Stromal cell of bone marrow (primary cell): ENCODE measurements at places on chromosomes 5 and 9.

- DNase-seq: no peak
Measured at GRCh38 chr9:19310246-19310645, 69.8 kb downstream of the RPS6 start.

DNA sequence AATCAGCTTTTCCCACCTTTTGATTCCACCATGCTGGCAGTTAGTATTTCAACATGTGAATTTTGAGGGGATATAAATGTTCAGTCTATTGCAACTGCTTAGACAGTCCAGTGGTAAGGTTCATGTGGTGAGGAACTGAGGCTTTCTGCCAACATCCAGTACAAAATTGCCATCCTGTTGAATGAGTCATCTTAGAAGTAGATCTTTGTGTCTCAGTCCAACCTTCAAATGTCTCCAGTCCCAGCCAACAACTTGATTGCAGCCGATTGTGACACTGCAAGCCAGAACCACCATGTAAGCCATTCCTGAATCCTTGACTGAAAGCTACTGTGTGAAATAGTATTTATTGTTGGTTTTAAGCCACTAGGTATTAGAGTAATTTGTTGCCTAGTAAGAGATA is 331.5 kb upstream of the GRIN3A start:
- DNase-seq: peak; percentile 53

GRCh38 chr9:109179801-109180523 is 12.9 kb upstream of the FRRS1L start:
- no peak for DNase-seq

GRCh38 chr5:22598796-22599195 is 254.3 kb downstream of the CDH12 start:
- no peak for DNase-seq

DNA sequence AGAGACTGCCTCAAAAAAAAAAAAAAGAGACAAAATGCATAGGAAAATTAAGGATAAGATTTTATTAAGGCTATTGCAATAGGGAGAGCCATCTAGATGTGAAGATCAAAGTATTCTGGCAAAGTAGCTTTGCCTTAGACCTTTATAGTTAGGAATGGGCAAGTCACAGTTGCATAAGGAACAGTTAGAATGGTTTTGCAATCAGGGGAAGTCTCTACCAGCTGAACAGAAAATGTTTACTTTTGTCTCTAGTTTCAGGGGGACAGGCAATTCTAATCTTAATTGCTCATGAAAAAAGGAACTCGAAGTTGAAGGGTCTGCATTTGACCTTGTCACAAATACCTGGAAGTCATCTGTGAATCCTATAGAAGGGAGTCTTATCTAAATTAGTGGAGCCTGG is 13.1 kb upstream of the ATP6V1G1 start:
- DNase-seq: no peak

DNA sequence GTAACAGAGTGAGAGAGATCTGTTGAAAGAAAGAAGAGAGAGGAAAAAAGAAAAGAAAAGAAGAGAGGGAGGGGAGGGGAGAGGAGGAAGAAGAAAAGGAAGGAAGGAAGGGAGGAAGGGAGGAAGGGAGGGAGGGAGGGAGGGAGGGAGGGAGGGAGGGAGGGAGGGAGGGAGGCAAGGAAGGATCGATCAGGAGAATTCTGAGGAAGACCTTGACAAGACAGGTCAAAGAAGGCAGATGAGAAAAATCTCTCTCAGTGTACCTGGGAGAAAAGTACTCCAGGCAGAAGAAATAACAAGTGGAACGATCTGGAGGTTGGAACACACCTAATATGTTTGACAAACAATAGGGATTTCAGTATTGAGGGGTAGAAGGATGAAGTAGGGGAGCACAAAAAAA is 64.6 kb upstream of the SUSD1 start:
- DNase-seq: no peak

- no peak for DNase-seq
Measured at GRCh38 chr9:137136881-137137607, 1.9 kb upstream of the GRIN1 start.

GRCh38 chr5:59466271-59466670 is 427.3 kb downstream of the PDE4D start:
- no peak for DNase-seq

GRCh38 chr5:59319250-59319649 is 574.3 kb downstream of the PDE4D start:
- no peak for DNase-seq

DNA sequence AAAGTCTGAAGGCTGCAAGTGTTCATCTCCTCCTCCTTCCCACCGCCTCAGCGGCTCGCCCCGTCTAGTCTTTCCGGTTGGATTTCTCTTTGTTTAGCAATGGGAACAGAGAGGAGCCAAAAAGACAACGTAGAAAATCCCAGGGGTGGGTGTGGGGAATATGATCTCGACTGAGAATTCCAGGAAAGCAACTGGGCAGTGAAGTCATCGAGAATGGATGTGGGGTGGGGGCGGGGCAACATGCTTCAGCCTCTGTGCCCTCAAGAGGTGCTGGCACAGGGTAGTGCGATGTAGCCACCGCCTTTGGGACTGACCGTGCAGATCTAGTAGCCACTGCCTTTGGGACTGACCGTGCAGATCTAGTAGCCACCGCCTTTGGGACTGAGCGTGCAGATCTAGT is 12.9 kb downstream of the MSX2 start:
- no peak for DNase-seq

- DNase-seq: no peak
Measured at GRCh38 chr5:83810511-83810910, 89.9 kb upstream of the HAPLN1 start.

GRCh38 chr5:85148701-85149100 is 764.0 kb upstream of the EDIL3 start:
- no peak for DNase-seq

- no peak for DNase-seq
Measured at GRCh38 chr5:117255211-117256027, 680.8 kb upstream of the SEMA6A start.

DNA sequence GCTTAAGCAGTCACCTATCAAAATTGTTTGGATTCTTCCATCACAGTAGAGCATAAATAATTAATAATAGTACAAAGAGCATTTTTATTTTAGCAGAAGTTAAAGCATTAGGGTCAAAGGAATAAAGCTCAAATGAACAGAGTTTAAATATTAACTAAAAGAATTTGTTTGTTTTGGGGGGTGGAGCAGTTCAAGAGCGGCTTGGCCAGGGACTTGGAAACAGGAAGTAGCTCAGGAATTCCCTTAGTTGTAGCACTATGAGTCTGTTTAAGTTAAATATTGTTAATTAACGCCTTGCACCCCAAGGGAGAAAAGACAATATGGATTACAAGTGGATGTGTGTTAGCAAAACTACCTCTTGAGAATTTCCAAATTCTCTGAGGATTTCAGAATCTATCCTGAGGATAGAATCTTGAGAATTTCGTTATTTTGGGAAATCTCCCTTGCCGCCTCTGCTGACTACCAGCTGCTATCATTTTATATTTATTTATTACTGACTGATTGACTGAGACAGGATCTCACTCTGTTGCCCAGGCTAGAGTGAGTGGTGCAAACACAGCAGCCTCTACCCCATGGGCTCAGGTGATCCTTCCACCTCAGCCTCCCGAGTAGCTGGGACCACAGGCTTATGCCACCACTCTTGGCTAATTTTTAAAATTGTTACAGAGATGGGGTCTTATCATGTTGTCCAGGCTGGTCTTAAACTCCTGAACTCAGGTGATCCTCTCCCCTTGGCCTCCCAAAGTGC is 96.7 kb upstream of the CHD1 start:
- no peak for DNase-seq

- DNase-seq: no peak
Measured at GRCh38 chr5:59685793-59686192, 207.7 kb downstream of the PDE4D start.

DNA sequence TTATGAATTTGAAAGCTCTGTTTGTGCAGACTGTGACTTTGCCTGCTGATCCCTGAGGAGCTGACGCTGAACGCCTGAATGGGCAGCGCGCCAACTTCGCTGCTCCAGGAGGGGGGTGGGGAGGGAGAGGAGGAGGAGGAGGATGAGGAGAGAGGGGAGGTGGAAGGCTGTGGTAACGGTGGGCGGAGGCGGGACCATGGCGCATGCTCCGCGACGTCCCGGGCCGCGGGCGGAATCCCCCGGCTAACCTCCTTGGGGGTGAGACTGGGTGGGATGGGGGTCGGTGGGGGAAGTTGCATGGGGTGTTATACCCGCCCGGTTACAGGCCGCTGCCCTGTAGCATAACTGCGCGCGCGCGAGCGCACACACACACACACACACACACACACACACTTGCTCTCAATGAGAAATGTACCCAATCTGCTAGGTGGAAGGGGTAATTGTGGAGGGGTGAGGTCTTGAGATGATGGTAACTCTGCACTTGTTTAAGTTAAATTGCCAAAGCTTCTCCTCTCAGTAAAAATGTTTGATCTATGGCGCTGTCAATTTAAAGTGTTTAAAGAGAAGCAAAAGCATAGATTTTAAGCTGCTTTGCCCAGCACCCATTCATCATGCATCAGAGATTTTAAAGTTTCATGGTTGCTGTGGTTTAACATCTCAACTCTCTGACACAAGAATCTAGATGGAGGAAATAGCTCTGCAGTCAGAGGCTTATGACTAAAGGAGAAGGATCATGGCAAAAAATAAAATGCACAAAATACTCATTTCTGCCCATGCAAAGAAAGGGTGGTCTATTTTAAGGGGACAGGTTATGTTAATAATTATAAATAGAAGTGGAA is 76.6 kb upstream of the TBCA start:
- peak; percentile 56 for DNase-seq

DNA sequence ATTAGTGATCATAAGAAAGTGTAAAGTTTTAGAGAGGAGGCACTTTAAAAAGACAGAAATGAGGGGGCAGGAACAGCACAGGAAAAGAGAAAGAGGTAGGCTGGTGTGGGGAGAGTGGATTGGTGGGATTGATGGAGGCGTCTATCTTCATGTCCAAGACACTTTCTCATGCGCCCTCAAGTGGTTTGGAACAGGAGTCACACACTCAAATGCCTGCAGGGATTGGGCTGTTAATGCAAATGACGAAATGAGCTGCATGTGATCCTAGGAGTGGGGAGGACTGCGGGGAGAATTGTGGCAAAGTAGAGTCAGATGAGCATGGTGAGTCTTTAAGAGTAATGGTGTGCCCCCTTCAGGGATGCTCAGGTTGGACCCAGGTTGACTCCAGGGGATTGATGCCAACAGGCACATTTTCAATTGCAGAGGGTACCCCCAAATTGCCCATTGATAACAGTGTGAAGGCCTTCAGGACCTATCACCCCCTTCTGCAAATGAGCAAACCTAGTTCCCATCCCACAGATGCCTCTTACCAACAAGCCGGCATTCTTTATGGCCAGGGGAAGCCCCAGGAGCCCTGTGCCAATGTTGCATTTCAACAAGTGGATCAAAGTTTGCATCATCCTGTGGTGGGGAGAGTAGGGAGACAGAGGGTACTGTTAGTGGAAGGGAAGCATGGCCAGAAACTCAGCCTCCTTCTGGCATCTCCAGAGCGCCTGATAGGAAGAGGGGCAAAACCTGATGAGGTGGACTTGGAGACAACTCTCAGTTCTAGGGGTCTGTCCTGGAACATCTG is 5.3 kb downstream of the SLC36A3 start:
- DNase-seq: peak; percentile 55

GRCh38 chr5:78586251-78586650 is 62.3 kb downstream of the LHFPL2 start:
- DNase-seq: peak; percentile 93

DNA sequence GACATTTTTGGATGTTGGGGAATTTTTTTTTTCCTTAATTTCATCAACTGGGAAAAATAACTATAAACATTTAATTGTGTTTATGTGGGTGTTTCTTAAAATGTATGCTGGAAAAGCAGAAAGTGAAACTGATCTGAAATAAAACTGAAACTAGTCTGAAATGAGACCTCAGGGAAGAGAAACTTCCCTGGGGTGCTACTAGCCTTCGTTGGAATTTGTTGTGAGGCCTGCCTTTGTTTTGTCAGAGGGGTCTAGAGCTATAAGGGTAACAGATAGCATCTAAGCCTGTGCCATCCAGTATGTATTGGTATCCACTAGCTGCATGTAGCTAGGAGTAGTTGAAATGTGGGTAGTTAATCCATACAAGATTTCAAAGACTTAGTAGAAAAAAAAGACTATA is 10.4 kb downstream of the ZNF618 start:
- no peak for DNase-seq

- DNase-seq: no peak
Measured at GRCh38 chr9:71609448-71609830, 158.9 kb downstream of the CEMIP2 start.

DNA sequence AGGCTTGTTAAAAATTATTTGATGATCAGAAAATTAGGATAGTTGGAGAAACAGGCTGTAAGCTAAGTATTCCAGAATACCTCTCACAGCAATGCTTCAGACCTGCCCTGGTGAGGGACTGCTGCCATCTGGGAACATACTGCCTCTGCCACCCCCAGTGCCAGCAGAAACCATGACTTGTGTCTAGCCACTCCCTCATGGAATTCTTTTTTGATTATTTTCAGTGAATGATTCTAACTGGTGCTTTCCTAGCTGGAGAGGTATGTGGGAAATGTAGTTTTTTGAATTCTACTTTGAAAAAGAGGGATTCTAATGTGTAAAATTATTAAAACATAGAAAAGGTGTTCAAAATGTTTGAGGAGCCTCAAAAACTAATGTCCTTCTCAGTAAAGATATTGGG is 126.3 kb downstream of the HMHB1 start:
- no peak for DNase-seq

- DNase-seq: no peak
Measured at GRCh38 chr5:176731506-176732160, 78.7 kb upstream of the UNC5A start.

GRCh38 chr9:92760070-92760469 is 4.6 kb downstream of the BICD2 start:
- no peak for DNase-seq

DNA sequence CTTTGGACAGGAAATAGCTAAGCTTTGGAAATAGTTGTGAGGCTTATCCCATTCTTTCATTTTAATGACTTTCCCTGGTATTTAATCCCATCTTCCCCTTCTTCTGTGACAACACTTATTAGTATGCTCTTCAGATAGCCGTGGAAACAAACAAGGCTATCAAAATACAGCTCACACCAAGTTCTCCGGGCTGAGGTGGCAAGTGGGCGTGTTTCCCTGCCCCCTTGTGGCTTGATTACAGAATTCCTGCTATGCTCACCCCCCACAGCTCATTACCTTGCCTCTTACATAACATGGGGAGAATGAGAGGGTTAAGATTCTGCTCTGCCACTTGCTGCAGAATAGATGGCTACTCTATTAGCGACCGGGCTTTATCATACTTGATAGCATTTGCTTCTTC is 437.1 kb upstream of the TLE4 start:
- no peak for DNase-seq

DNA sequence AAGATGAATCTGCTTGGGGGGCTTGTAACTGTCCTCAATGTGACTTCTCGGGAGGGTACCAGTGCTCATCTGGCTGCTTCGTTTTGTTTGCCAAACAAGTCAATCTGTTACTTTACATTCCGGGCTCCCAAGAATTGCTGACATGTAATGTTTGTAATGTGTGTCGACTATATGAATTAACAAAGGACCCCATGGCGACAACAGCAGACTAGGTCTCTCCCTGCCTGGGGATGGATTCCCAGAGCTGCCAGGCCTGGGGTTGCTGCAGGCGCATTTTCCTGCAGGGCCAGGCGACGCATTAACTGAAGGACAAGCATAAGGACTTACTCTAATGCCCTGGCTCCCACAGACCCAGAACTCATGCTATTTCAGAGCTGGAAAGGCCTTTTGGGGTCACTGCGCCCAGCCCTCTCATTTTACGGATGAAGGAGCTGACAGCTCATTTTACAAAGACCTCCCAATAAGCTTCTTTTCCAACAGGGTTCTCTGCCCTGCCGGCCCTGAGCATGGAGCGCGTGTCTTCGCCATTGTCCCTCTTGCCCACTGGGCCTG is 214.8 kb downstream of the TTLL11 start:
- DNase-seq: no peak

- DNase-seq: no peak
Measured at GRCh38 chr5:64165500-64166200, at the start of gene RNF180. Gene RNF180 (plus strand): TSS chr5:64165843. CDS start chr5:64200808, 34,965 bp downstream.

GRCh38 chr5:126137891-126138280 is 285.3 kb upstream of the GRAMD2B start:
- peak; percentile 61 for DNase-seq
